ENCODE measurements at places on chromosomes 1 and 21.

DNA sequence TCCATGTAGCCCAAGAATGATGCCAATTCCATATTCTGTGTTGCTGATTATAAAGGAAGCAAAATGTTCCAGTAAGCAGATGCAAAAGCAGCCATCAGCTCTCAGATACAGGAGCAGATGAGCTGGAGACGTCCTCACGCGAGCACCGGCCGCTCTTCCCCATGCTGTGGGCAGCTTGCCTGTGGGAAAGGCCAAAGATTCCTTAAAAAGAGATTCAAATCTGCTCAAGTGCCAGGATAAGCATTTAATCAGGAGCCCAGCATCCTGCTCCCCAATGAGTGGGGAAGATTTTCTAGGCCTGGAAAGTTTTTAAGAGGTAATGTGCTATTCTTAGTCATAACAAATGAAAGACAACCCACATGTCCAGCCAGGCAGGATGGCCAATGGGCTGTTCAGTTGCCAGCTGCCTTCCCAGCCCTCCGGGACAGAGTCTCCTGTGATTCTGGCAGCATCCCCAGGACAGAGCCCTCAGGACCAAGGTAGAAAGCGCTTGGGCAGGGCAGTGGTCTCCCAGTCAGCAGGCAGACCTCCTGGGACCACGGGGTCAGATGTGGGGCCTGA is 108.2 kb upstream of the TMPRSS2 start:
- no peak for DNase-seq

DNA sequence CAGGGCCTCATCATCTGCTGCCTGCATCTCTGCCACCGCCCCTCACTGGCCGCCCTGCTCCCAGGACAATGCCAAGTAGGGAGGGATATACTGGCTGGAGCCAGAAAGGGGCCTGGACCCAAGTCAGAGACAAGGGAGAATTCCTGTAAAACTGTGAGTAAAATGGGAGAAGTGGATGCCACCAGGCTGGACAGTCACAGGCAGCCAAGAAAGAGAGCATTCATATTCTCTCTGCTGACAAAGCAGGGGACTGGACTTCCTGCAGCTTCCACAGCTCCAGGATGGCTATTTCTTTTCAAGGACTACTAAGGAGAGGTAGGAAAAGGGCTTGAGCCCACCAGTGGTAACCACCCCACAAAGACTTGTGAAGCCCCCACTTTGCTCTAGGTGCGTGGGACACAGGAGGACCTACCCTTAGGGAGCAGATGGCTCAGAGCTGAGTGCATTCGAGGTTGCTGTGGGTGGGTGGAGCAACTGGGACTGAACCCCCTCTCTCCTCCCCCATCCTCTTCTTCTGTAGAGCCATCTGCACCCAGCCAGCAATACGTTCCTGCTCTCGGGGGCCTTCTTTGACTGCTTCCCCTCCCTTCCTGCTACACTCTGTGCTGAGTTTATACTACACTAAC is 57.5 kb downstream of the GLIS1 start:
- no peak for DNase-seq

- no peak for DNase-seq
These were observed 102.8 kb downstream of the DNM3 start for GRCh38 chr1:171943973-171944561.

DNA sequence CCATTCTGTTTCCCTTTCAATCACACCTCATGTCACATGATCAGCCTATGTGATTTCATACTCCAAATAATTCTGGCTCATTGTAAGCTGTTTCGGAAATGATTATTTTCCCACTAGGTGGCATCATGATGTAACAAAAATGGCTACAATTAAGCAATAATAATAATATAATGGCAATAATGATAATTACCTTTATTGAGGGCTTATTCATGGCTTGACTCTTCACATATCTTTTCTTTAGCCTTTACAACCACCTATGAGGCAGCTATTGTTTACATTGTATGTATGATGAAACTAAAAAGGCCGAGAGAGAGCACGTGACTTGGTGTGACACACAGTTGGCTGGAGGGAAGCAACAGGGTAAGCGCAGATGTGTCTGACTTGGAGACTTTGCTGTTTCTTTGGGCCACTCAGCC is 12.5 kb upstream of the KPRP start:
- no peak for DNase-seq

- DNase-seq: no peak
These were observed 3.3 kb downstream of the AHDC1 start for GRCh38 chr1:27600498-27601175.

GRCh38 chr1:60763741-60764140 is 318.6 kb upstream of the NFIA start:
- no peak for DNase-seq

DNA sequence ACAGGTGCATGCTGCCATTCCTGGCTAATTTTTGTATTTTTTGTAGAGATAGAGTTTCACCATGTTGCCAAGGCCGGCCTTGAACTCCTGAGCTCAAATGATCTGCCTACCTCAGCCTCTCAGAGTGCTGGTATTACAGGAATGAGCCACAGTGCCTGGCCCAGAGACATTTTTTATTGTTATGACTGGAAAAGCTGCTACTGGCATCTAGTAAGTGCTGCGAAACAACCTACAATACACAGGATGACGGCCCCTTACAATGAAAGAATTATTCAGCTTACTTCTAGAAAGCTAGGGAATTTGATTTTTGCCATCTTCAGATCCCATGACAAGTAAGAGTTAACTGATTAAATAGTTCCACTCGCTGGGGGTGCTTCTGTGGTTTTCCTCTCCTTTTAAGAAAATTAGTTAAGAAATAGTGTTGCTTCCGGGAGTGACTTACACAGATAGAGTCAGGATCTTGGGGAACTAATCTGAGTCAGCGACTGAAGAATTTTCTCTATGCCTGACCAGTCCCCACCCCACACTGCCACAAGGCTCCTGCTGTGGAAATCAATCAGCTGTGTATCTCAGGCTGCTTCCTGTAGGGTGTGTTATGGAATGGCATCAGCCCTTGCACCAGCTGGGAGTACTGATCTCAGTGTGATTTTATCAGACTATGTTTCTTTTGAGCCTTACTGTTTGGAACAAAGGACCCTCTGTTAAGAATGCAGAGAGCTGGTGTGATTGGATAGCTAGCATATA is 93.0 kb upstream of the BMP8A start:
- no peak for DNase-seq

- DNase-seq: no peak
These were observed 91.3 kb downstream of the CATSPERE start for GRCh38 chr1:244552336-244552735.

DNA sequence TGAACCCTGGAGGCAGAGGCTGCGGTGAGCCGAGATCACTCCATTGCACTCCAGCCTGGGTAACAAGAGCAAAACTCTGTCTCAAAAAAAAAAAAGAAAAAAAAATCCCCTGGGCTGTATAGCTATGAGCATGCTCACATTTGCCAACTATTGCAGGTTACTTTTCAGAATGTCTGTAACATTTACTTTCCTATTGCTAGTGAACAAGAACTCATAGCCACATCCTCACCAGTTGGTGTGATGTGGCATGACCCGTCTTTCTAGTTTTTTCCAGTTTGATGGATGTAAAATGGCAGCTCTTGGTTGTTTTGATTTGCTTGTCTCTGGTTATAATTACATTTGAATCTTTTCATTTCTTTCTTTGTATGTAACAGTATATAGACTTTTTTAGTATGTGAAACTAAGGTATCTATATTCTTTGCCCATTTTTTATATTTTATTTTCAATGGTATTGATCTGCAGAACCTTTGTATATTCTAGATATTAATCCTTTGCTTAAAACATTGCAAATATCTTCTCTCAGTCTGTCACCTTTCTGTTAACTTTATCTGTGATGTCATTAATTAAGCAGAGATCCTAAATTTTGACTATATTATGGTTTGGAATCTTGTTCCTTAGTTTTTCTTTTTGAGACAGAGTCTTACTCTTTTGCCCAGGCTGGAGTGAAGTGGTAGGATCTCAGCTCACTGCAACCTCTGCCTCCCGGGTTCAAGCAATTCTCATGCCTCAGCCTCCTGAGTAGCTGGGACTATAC is 11.6 kb downstream of the MED18 start:
- no peak for DNase-seq

DNA sequence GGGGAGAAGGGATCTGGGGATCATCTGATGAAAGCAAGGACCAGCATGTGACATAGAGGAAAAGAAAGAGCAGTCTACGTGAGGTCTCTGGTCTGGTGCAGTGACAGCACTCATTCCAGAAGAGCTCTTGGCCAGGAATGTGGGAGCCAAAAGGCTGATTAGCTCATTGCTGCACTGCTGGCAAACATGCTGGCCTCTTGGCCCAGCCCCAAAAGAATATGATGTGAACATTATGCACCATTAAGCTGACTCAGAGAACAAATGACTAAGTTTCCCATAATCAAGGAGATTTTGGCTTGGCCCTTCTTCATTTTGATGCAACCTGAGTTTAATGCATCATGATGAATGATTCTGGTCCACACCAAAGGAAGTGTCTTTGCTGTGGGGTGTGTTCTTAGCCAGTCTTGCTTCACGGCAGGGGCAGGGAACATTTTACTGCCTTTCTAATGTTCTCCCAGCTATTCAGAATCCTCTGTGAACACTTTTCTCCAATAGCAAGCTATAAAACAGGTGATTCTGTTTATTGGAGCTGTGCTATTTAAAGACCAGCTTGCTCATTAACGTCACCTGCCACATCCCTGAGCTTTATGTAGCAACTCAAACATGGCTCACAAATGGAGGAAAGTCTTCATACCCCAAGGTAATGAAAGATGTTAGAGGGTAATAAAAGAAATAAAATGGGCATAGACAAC is 55.1 kb downstream of the PCBP3 start:
- no peak for DNase-seq

GRCh38 chr1:11273595-11274234 is 717 bp downstream of the UBIAD1 start:
- no peak for DNase-seq

DNA sequence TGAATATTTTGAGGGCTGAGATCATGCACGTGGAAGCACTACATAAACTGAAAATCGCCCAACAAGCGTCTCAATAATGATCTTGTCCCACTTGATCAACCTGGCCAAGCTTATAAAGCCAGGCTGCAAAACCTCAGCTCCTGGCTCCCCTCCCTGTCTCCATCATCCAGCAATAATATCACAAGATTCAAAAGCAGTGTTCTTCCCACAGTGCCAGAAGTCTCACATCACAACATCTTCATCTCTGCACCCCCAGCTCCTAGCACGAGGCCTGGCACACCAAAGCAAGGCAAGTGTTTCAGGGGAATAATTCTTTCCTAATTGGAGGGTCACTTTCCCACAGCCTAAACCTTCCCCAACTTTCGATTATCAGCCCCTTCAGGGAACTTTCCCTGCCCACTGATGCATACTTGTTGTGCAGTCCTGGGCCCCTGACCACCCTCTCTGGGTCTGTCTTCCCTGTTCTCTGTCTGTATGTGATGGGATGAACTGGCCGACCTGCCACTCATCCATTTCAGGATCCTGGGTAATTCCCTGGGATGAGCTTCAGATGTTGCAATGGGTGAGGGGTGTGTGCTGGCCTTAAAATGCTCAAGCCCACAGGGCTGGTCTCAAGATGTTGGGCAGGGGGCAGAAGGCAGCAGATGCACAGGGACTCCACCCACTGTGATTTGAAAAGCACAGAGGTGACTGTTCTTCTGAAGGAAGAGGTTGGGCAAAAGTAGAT is 129.0 kb downstream of the DMRTB1 start:
- DNase-seq: no peak

GRCh38 chr21:35942211-35943144 is 117.8 kb downstream of the SETD4 start:
- DNase-seq: no peak

GRCh38 chr21:45284456-45284741 is 3.3 kb downstream of the POFUT2 start:
- no peak for DNase-seq

- no peak for DNase-seq
These were observed 161.1 kb upstream of the RRP15 start for GRCh38 chr1:218123968-218124367.

DNA sequence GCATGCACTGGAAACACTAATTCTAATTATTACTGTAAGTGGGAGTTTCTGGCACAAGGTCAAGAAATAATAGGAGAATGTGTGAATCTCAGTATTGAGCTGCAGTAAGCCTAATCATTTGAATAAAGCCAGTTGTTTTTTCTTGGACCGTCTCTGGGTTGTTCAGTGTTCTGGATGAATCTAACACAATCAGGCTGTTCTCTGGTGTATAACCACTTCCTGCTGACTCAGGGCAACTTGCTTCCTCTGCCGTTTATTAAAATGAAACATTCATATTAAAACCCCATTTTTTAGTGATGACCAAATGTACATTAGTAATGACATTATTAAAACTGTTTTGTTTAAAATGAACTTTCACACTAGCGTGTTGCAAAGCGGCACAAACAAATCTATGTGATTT is 273.1 kb upstream of the SNX7 start:
- DNase-seq: no peak

DNA sequence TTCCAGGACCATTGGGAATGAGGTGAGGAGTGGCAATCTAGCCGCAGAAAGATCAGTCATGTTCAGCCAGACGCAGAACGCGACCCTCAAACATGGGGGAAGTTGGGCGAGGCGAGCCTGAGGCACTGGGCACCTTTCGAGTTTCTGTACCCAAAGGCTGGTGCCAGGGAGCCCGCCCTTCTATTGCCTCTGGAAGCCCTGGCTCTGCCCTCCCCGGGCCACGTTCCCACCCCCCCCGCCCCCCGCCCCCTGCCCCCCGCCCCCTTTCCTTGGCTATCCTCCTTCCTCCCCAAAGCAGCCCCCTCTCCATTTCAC is 2.2 kb upstream of the ZBTB7B start:
- DNase-seq: no peak

DNA sequence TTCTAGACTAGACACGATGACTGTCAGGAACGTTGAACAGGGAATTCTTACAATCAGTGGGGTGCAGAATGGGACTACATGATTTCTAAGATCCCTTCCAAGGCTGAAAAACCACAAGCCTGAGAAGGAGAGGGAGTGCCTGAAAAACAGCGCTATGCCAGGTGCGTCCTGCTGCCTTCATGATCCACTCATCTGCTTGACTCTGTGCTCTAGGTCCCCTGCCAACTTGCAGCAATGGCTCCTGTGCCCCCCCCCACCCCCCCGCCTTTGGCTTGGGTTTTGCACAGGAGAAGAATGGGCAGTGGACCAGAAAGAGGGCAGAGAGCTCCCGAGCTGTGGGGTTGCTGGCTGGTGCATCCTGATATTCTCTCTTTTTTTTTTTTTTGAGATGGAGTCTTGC is 5.9 kb downstream of the SLC2A7 start:
- no peak for DNase-seq

DNA sequence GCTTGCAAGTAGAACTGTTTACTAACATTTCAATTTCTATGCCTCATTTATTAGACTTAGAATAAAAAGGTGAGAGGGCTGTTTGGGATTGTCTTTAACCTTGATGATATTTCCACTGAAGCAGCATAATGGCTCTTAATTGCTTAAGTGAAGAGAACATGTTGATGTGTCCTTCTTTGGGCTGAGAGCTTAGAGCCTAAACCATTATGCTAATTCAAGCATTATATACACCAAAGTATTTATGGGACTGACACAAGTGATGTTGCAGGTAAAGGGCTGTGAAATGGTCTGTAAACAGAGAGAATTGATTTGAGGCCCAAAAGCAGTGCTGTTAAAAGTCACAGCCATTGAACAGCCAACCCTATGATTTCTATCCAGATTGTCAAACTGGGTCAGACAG is 113.9 kb downstream of the ATG4C start:
- no peak for DNase-seq

GRCh38 chr1:227059076-227059475 is 119.0 kb downstream of the COQ8A start:
- no peak for DNase-seq

- DNase-seq: no peak
These were observed 26.8 kb downstream of the SESN2 start for GRCh38 chr1:28286111-28286510.

GRCh38 chr1:201557572-201557958 is 18.6 kb downstream of the NAV1 start:
- DNase-seq: no peak

GRCh38 chr1:210262167-210262896 is 29.7 kb downstream of the SERTAD4 start:
- DNase-seq: no peak

Measured in C1 segment of cervical spinal cord (tissue), 14 donors.